Pericardium fibroblast (primary cell): ENCODE measurements at places on chromosomes 13 and 19. TPM values are rescaled to one million over a fixed set of nuclear protein-coding genes. Genes with fewer than 3 reads are reported as not detected.

The NRTN gene
- total RNA-seq, result 0.12 TPM in 1 of 2 replicates, not detected in the other

The C1QTNF9 gene
- not detected in 2 replicates for total RNA-seq

The ZNF667 gene
- 3.3 and 6.1 TPM in 2 replicates for total RNA-seq

The ZNF66 gene
- 1.4 and 3.7 TPM in 2 replicates for total RNA-seq

The PTH2 gene
- not detected in 2 replicates for total RNA-seq

The TMIGD2 gene
- total RNA-seq, result 0.09 and 0.23 TPM in 2 replicates

The ZNF578 gene
- total RNA-seq, result 0.70 and 3.2 TPM in 2 replicates

The VPS36 gene
- total RNA-seq, result 15.4 and 25.6 TPM in 2 replicates

The DIRAS1 gene
- 3.7 and 9.1 TPM in 2 replicates for total RNA-seq

The CKM gene
- total RNA-seq, result 0.35 and 4.2 TPM in 2 replicates
